Mesenteric fat pad (tissue), 1 donor: ENCODE measurements at places on chromosomes 12 and 14. TPM values are rescaled to one million over a fixed set of nuclear protein-coding genes. Genes with fewer than 3 reads are reported as not detected.

DNA sequence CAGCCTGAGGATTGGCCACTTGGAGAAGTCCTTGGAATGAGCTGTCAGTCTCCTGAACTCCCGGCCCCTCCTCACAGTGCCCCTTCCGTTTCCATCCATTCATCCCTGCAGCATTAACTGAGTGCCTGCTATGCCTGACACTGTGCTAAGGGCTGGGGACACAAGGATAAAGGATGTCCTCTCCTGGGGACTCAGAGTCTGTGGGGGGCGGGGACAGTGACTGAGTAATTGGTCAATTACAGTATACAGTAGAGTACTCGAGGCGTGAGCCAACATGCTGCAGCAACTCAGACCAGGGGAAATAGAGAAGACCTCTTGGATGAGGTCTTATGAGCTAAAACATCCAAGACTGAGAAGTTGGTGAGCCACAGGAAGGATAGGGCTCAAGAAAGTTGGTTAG lies 43.4 kb upstream of the PWP1 start:
- DNase-seq, result peak; percentile 55

Gene PLA2G1B
- 1.8 TPM for total RNA-seq

Gene KRT1
- not detected for total RNA-seq

GRCh38 chr14:38791862-38792261 lies 311.2 kb downstream of the SEC23A start:
- no peak for DNase-seq

- DNase-seq, result no peak
Observed at GRCh38 chr12:85310025-85310424, 30.0 kb downstream of the ALX1 start.

DNA sequence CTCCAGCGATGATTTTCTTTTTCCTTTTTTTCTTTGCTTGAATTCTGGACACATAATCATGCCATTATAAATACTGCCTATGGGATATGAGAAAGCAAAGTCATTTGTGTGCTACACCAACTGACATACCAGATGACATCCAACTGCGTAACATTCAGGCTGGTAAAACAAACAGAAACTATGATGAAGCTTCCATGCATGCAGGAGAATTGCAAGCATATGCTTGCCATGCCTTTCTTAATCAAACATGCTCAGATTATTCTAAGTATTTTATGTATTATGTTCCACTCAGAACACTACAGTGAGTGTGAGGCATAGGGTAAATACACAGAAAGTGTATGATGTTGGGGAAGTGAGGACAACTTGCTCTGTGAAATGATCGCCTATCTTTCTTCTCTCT lies 97.4 kb downstream of the C12orf50 start:
- DNase-seq, result no peak

Gene PDE3A
- total RNA-seq, result 8.0 TPM

Gene UTP20
- 18.3 TPM for total RNA-seq

Gene TCL1A
- total RNA-seq, result not detected

Gene PRIMA1
- 1.3 TPM for total RNA-seq

Gene SERPINA4
- total RNA-seq, result not detected

DNA sequence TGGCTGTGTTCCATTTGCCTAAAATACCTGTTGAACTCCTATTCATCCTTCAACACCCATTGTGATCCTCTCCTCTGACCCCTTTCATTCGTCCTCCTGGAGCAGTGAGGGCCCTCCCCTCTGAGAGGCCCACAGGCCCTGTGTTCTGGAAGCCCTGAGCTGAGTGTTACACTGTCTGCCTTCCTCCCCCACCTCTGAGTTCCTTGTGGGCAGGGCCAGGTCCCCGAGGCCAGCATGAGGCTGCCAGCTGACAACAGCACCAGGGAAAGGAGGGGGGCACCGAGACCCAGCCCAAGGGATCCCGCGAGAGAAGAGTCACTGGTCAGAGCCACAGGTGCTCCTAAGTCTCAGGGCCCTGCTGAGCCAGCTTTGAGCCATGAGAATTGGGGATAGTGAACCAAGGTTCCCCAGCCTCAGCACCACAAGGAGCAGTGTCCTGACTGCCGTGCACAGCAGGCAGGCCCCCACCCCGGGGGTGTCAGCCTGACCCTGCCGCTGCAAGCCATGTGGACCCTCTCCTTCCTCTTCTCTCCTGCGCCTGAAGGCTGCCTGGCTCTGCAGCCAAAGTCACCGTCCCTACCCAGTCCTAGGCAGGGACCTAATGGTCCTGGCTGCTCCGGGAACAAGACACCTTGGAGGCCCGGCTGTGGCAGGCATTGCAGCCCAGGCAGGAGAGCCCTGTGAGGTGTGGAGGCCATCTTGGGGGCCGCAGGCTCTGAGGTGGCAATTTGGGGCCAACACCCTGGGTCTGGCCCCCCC lies 52.5 kb downstream of the BEGAIN start:
- peak; percentile 67 for DNase-seq

DNA sequence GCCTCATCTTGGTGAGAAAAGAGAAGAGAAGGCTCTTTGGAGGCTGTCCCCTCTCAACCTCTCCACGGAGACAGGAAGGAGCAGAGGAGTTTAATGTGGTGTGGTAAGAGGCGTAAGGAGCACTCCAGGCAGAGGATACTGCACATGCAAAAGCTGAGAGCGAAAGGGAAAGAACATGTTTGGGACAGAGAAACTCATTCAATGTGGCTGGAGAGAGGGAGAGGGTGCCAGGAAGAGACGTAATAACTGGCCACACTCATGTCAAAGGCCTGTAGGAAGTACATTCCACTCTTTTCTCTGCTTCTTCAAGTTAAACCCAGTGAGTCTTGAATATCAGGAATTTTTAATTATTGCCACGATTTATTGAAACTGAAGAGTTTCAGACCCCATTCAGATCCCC lies 12.0 kb downstream of the VDR start:
- no peak for DNase-seq

DNA sequence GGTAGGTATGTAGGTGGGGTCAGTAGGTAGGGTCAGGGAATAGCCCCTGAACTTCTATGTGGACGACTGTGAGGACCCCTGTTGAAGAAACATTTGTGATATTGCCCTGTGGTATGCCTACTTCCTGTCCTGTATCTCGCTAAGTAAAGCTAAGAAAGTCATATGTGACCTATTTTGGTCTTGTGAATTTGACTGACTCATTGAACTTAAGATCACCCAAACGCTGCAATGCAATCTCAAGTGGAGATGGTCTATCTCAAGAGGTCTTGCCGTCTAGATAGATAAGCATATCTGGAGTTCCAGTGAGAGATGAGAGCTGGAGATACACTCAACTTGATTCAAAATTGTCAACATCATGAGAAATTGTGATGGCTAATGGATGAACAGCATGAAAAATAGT lies 73.8 kb downstream of the TRAFD1 start:
- no peak for DNase-seq

Gene TPPP2
- not detected for total RNA-seq

DNA sequence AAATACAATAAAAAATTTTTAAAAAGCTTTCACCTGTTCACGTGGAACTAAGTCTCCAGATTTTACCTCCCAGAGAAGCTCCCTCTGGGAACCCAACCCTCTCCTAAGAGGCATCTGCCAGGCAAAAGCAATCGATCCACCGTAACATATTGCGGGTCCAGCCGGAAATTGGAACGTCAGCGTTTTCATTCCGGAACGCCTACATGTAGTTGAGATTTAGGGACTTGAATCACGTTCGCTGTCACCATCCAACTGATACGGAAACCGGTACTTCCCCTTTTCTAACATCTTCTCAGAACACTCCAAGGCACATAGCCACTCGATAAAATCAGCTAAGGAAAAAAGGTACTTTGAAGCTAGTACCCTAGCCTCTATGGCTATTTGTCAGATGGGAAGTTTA lies 70.3 kb downstream of the COX16 start:
- DNase-seq, result no peak

DNA sequence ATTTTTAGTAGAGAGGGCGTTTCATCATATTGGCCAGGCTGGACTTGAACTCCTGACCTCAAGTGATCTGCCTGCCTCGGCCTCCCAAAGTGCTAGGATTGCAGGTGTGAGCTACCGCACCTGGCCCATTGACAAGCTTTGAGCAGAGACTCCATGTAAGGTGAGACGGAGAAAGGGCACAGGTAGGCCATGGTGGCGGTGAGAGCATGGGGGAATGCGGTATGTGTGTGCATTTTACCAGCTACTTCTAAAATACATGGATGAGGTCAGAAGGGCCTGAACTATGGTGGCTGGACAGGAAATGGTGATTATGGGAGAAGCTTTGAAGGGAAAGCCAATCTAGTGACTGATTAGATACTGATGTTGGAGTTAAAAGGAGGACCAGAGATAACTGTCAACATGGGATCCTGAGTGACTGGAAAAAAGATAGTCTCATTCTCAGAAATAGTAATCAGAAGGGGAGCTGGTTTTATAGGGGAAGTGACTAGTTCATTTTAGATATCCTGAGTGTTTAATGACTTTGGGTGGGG lies 21.9 kb upstream of the PTPRB start:
- no peak for DNase-seq

Gene KCNC2
- not detected for total RNA-seq

- DNase-seq, result peak; percentile 96
Observed at GRCh38 chr12:53379389-53380103, 430 bp upstream of the SP1 start.

- DNase-seq, result no peak
Observed at GRCh38 chr14:102486513-102487203, 22.9 kb downstream of the ANKRD9 start.

Gene BRAP
- 16.9 TPM for total RNA-seq

Gene SIX1
- 2.6 TPM for total RNA-seq

DNA sequence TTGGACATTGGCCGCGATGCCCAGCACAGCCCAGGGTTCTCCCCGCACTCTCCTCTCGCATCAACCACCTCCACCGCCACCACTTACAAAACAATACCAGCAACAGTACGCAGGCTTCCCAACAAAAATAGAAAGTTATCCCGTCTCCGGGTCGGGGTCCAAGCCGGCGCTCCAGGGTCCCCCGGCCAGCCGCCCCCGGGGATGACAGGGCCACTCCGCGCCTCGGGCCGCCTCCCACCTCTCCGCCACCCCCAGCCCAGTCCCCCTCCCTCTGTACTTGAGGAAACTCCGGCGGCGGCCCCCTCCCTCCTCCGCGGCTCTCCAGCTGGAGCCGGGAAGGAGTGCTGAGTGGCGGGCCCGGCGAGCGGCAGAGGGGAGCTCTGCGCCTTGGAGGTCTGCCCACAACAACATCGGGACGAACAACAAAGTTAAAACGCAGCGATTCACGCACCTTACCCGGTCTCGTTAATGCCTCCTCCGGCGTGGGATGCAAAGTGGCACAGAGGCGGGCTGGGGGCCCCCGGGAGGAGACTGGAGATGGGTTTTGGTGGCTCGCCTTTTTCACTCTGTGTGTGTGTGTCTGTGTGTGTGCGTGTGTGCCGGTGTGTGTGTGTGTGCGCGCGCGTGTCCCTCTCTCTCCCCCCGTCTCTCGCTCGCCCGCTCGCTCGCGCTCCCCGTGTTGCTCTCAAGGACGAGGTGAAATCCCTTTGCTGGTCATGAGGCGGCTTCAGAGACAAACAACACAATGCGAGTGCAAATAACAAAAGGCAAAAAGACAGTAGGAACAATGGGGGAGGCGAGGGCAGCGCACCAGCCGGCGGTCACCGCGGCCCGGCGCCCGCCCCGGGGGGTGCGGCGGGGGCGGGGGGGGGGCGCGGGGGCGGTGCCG lies 386.8 kb downstream of the BCAT1 start:
- DNase-seq, result no peak

Gene CSAD
- total RNA-seq, result 296 TPM

DNA sequence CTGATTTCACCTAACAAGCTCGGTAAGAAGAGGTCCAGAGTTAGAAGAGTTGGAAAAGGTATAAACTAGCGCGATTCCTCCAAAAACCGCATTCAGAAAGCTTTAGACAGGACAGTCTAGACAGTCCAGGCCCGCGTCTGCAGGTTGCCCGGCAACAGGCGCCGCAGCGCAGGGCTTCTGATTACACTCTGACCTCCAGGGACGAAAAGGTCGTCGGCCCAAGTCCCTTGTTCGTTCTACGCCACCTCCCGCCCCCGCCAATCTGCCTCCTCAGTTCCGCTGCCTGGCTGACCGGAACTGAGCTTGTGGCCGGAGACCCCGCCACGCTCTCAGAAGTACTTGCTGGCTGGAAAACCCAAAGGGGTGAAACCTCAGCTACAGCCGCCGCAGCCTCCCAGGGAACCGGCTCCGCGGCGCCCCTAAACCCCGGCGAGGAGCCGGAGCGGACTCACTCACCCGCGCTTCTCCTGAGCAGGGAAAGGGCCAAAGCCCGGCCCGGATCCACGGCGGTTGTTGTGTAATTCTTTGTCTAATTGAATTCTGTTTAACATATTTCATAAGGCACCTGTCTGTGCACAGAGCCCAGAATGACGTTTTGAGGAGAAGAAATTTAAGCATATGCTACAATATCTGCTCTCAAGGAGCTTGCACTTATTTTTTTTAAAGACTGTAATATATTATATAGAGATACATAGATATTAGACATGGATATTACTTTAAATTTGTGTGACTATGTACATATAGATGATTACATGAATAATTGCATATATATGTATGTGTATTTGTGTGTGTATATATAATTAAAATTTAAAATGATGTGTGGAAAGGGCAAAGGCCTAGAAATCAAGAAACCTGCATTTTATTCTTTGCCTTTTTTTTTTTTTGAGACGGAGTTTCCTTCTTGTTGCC lies at the start of gene CAPS2:
Gene CAPS2 (minus strand): TSS at position 407 of the 909 bp plus-strand sequence. CDS start 3,826 bp downstream, outside the sequence.
- peak; percentile 92 for DNase-seq

GRCh38 chr12:9034095-9034494 lies 44.7 kb downstream of the KLRG1 start:
- DNase-seq, result no peak

- DNase-seq, result peak; percentile 96
Observed at GRCh38 chr12:124927201-124928094, 13.0 kb upstream of the UBC start.

Gene SLC22A17
- 7.0 TPM for total RNA-seq

- DNase-seq, result peak; percentile 96
Observed at GRCh38 chr12:124389138-124389724, 94.3 kb downstream of the RFLNA start.

Gene TESPA1
- 0.48 TPM for total RNA-seq

DNA sequence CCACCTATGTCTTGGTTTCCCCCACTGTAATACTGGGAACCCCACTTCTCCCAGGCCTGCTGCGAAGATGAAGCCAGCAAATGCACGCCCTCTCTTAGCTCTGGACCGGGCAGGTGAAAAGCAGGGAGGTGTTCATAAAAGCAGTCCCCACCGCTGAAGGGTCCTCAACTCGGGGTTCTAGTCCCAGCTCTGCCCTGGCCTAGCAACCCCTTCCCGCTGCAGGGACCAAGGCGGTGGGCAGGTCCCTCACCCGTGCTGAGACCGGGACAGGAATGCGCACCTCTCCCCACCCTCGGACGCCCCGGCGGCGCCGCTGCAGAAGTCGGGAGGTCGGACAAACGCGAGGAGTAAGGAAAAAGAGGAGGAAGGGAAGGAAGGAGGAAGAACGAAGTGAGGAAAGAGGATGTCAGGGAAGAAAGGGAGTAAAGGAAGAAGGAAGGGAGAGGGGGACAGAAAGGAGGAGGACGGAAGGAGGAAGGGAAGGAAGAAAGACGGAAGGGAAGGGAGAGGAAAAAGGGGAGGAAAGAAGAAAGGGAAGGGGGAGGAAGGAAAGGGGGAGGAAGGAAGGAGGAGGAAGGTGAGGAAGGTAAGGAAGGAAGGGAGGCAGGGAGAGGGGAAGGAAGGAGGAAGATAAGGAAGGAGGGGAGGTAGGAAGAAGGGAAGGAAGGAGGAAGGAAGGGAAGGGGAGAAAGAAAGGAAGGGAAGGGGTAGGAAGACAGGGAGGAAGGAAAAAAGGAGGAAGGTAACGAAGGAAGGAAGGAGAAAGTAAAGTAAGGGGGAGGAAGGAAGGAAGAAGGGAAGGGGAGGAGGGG lies 701 bp downstream of the SPRING1 start:
- no peak for DNase-seq
